ENCODE measurements at places on chromosomes 12 and 14.

DNA sequence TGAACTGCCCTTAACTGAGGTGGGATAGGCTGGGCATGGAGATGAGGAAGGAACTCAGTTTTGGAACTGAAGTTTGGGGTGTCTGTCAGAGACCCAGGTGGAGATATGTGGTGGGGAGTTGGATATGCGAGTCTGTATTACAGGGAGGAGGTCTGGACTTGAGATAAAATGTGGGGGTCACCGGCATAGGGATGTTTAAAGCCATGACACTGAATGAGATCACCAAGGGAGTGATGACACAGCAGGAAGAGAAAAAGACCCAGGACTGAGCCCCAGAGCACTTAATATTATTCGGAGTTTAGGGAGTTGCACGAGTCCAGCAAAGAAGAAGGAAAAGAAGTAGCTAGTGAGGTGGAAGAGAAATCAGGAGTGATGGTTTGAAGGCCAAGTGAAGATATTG, 4.0 kb upstream of the OASL start:
- DNase-seq = no peak

DNA sequence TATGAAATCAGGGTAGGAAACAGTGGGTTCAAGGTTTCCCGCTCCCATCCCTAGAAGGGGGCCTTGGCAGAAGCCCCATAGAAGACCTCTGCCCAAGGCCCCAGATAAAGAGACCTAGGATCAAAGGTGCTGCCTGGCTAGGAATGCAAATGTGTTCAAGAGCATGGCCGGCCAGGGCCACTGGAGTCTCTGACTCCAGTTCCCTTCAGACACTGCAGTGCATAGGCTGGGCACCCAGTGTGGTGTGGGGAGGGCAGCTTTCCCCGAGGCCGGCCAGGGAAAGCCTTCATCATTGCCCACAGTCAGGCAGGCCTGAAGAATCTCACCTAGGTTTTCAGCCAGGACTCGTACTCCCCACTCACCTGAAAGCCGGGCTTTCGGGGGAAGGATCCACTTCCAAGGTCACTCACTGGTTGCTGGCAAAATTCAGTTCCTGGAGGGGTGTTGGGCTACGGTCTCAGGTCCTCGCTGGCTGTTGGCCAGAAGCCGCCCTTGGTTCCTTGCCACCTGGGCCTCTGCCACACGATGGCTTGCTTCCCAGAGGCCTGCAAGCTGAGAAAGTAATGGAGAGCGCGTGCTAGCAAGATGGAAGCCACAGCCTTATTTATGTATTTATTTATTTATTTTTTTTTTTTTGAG, 9.7 kb upstream of the PEBP1 start:
- no peak for DNase-seq

GRCh38 chr14:23406725-23407355, 1.2 kb downstream of the MYH6 start:
- no peak for DNase-seq

- DNase-seq = no peak
These were observed 74.7 kb downstream of the NUAK1 start for GRCh38 chr12:106063826-106064720.

- DNase-seq = no peak
These were observed 655 bp downstream of the PLD4 start for GRCh38 chr14:104925214-104925854.

- DNase-seq = no peak
These were observed 8.2 kb downstream of the IPO8 start for GRCh38 chr12:30687265-30687986.

DNA sequence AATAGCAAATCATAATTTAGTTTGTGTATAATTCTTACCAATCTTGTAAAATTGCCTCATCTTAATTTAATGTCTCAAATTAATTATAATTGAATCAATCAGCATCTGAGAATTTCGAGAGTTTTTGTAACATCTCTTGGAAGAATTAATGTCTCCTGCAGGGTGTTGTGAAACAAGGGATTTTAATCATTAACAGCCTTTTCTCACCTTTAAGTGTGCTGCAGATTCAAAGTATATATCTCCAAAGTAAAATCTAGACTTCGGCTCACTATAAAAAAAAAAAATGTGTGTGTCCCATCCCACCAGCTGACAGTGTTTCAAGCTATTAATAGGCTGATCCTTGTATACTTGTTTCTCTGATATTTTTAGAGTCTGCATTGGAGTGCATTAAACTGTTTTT, 603.1 kb downstream of the ETNK1 start:
- DNase-seq = no peak

DNA sequence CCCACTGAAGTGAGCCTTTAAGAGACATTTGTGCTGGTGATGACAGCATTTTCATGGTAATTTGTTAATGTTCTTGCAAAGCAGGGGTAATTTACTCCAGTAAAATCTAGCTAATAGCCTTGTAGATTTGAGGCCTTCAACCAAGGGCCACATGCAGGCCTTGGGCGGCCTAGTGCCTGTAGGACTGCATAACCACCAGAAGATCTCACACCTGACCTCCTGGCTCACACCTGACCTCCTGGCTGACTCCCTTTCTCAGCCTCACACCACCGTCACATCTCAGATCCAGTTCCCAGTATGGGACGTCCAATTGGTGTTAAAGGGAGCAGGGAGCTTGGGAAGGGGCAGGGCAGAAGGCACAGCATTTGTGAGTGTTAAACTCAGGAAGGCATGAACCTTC, 26.9 kb downstream of the C12orf42 start:
- no peak for DNase-seq

DNA sequence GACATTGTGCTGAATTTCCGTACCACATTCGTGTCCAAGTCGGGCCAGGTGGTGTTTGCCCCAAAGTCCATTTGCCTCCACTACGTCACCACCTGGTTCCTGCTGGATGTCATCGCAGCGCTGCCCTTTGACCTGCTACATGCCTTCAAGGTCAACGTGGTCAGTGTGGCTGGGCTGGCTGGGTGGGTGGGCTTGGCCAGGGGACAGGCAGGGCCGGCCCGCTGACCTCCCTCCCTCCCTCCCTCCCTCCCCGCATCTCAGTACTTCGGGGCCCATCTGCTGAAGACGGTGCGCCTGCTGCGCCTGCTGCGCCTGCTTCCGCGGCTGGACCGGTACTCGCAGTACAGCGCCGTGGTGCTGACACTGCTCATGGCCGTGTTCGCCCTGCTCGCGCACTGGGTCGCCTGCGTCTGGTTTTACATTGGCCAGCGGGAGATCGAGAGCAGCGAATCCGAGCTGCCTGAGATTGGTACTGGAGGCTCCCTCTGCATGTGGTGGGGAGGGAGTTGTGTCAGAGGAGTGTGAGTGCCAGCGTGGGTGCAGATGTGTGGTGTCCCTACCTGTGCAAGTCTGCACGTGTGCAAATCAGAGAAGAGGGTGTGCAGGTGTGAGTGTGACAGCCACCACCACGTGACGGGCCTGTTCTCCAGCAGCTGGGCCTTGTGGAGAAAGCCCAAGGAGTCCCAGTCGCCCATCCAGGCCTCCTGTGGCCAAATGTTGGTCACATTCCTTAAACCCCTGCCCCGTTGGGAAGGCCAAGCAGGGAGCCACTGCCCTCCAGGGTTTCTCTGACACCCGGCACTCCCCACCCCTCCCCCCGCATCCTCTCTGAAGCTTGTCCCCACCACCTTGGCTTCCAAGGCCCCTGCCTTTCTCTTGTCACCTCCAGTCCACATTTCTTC, 5.3 kb downstream of the KCNH3 start:
- no peak for DNase-seq

GRCh38 chr12:5083955-5084849, 40.5 kb downstream of the KCNA5 start:
- no peak for DNase-seq

DNA sequence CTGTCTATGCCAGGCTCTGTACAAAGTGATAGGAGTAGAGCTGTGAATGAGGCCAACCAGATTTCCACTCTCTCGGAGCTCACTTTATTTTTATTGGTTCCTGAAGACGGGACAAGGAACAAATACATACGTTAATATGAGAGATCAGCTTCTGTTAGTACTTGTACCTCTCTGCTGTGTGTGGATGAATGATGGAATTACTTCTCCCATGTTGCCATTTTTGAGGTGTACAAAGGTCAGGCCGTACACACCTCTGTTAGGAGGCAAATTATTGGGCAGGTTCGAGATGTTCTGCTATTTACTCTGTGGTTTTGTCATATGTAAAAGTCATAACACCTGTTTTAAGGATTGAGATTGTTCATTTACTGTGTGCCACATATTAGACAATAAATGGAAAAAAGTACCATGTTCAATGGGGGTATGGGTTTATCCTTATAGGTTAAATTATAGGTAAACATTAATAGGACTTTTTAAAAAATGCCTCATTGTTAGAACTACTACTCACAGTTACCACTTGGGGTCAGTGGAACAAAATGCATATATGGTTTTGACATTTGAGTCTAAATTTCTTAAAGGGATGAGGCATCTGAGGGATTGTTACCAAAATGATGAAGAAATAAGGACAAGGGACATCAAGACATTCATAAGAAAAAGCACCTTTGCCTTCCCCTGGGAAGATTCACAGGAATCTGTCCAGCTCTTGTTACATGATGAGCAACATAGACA, 26.9 kb downstream of the WBP11 start:
- no peak for DNase-seq

DNA sequence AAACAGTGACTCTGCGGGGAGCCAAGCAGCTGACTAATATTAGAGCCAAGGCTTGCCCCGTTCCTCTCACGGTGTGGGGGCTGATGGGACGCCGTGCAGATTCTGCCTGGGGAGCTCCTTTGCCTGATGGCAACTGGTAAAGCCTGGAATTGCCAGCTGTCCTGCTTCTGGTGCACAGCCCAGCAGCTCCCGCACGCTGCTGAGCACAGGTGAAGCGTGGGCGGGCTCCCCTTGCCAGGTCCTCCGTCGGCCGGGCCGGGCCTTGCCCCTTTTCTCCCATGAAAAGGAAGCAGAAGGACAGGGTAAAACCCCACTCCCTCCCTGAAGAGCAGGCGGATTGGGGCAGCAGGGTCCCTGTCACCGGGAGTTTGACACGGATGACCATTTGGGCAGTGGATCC, 79.0 kb downstream of the WDR20 start:
- no peak for DNase-seq

GRCh38 chr12:46453428-46453827, 80.9 kb upstream of the SLC38A2 start:
- DNase-seq = no peak

GRCh38 chr14:64654246-64654900, 49.9 kb upstream of the PLEKHG3 start:
- no peak for DNase-seq

- DNase-seq = no peak
These were observed 48.9 kb downstream of the SMOC1 start for GRCh38 chr14:69928111-69928523.

DNA sequence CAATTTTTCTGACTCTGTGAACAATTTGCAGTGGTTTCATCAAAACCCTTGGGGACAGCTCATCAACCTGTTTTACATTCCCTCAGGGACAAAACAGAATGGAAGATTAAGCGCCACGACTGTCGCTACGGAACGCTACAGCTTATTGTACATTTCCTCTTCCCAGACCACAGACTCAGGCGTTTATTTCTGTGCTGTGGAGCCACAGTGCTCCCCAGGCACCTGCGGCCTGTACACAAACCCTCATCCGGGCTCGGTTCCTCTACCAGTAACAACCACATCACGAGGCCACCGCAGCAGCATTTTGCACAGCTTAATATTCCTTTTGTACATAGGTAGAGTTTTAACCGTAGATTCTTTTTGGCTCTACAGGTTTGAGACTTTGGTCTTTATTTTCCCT, 397.4 kb upstream of the OR4E1 start:
- peak; percentile 49 for DNase-seq

GRCh38 chr12:48118284-48118871, 786 bp upstream of the PFKM start:
- DNase-seq = no peak

DNA sequence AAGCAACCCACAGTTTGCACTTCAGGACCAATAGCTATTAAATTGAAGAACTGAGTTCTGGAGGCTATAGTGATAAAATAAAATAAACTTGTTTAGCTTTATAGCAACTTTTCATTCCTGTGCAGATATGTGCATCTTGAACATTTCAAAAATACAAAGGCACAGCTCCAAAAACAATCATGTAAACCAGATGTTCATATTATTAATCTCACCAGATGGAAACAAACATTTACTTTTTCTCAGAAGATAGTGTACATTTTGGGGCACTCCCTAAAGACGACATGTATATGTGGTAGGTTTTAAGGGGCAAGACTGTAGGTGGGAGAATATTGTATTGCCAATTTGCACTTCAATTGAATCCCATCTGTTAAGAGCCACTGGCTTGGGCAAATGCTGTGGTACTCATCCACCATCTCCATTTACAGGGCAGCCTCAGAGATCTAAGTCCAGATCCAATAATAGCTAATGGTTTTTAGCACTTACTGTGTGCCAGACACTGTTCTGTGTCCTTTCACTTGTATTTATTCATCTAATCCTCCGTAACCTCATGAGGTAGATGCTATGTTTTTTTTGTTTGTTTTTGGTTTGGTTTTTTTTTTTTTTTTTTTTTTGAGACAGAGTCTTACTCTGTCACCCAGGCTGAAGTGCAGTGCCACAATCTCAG, 49.1 kb downstream of the PTGER2 start:
- no peak for DNase-seq

DNA sequence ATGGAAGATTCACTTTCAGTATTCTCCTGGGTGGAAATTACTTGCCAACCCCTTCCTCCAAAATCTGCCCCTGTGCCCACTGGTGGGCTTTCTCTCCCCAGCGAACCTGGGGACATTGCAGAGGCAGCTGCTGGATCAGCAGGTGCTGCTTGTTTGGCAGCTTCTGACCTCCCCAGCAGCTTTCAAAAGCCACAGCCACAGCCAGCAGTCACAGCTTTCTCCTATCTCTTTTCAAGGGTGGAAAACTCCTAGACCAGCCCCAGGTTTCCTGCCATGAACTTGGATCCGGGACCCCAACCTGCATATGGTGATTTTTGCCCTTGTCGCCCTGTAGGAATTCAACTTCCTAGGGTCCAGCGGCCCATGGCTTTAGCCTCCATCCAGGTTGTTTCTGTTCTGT, 330.8 kb downstream of the ADAMTS20 start:
- DNase-seq = no peak

GRCh38 chr14:59919570-59920377, at the start of gene LRRC9:
Gene LRRC9 (plus strand): TSS chr14:59920144.
- DNase-seq = no peak

- no peak for DNase-seq
These were observed 181.2 kb downstream of the PRKCH start for GRCh38 chr14:61502459-61503093.

DNA sequence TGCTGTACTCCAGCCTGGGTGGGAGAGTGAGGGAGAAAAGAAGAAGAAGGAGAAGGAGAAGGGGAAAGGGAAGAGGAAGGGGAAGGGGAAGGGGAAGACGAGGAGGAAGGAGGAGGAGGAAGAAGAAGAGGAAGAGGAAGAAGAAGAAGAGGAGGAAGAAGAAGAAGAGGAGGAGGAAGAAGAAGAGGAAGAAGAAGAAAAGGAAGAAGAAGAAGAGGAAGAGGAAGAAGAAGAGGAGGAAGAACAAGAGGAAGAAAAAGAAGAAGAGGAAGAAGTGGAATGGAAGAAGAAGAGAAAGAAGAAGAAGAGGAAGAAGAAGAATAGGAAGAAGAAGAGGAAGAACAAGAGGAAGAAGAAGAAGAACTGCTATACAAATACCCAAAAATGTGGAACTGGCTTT, 507.4 kb upstream of the TMPO start:
- no peak for DNase-seq

DNA sequence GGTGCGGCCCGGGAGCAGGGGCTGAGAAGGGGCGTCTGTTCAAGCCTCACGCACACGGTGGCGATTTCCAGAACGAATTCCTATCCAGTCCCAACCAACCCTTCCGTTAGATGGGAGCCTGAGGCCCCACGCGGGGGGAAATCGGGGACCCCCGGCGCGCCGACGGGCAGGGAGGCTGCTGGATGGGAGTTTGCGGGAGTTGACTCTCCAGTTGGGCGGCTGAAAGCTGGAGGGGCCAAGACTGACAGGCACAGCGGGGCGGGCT, 9.8 kb downstream of the EXOC3L4 start:
- no peak for DNase-seq

- DNase-seq = no peak
These were observed 29.6 kb downstream of the PDZRN4 start for GRCh38 chr12:41217727-41218126.
